Effector memory CD8-positive, alpha-beta T cell (primary cell): ENCODE measurements at places on chromosomes 13 and 19.

GRCh38 chr19:31461814-31462539 is 112.7 kb upstream of the TSHZ3 start:
- H3K27ac ChIP-seq, result no peak overlapping the region
- no peaks in the 10 kb centered on the region for H3K36me3 ChIP-seq
- H3K27me3 ChIP-seq, result peaks cover 10% of the 10 kb centered on the region
- no peaks in the 10 kb centered on the region for H3K4me1 ChIP-seq

DNA sequence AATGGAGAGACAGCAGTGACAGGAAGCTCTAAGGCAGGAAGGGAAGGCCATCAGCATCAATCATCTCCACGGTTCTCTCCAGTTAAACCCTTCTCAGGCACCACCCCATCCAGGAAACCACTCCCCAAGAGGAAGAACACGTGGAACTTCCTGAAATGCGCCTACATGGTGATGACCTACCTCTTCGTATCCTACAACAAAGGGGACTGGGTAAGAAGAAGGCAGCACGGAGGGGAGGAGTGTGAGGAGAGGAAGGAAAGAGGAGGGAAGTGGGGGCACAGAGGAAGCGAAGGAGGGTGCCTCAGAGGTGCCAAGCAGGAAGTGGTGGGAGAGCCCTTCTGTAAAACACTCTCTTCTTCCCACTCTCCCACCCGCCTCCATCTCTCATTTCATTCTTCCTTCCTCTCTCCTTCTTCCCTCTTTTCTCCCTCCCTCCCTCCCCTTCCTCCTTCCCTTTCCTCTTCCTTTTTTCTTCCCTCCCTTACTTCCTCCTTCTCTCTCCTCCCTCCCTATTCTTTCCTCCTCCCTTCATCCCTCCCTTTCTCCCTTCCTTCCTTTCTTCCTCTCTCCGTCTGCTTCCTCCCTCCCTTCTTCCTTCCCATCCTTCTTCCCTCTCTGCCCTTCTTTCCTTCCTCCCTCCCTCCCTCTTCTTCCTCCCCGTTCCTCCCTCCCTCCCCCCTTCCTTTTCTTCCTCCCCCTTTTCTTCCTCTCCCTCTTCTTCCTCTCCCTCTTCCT is 12.6 kb downstream of the ZSCAN5A start:
- H3K4me1 ChIP-seq, result peaks cover 29% of the 10 kb centered on the region
- peak overlapping the region; percentile 85 for H3K27ac ChIP-seq
- H3K36me3 ChIP-seq, result no peaks in the 10 kb centered on the region
- peak overlapping the region; percentile 71 for H3K4me3 ChIP-seq
- no peaks in the 10 kb centered on the region for H3K27me3 ChIP-seq
- DNase-seq, result no peak

DNA sequence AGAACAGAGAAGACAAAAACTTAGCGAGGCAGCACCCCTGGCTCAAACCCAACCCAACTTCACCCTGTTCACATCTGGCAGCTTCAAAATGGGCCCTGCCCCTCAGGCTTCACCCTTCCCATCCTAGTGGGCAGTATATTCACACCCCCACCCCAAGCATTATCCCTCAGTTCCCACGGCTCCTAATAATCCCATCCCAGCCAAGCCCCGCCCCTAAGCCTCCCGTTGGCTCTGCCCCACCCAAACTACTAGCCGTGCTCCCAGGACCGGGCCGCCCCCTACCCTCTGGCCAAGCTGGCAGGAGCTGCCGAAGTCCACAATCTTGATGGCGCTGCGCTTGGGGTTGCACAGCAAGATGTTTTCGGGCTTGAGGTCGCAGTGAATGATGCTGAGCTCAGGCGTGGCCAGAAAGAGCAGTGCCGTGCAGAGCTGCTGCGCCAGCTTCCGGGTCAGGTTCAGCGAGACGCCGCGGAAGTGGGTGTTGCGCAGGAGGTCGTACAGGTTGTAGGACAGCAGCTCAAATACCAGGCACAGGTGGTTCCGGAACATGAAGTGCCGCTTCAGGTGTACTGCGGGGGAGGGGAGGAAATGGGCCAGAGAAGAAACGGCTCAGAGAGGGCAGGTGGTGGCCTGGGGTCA is 5.8 kb downstream of the DYRK1B start:
- H3K27me3 ChIP-seq, result no peaks in the 10 kb centered on the region
- H3K4me3 ChIP-seq, result peak overlapping the region; percentile 55
- H3K36me3 ChIP-seq, result peaks cover 52% of the 10 kb centered on the region
- H3K27ac ChIP-seq, result peak overlapping the region; percentile 94
- peaks cover 33% of the 10 kb centered on the region for H3K4me1 ChIP-seq

- DNase-seq, result peak; percentile 96
- peaks cover 19% of the 10 kb centered on the region for H3K4me1 ChIP-seq
- peak overlapping the region; percentile 99 for H3K27ac ChIP-seq
- no peaks in the 10 kb centered on the region for H3K27me3 ChIP-seq
These were observed 56.2 kb downstream of the USPL1 start for GRCh38 chr13:30673669-30674521.

DNA sequence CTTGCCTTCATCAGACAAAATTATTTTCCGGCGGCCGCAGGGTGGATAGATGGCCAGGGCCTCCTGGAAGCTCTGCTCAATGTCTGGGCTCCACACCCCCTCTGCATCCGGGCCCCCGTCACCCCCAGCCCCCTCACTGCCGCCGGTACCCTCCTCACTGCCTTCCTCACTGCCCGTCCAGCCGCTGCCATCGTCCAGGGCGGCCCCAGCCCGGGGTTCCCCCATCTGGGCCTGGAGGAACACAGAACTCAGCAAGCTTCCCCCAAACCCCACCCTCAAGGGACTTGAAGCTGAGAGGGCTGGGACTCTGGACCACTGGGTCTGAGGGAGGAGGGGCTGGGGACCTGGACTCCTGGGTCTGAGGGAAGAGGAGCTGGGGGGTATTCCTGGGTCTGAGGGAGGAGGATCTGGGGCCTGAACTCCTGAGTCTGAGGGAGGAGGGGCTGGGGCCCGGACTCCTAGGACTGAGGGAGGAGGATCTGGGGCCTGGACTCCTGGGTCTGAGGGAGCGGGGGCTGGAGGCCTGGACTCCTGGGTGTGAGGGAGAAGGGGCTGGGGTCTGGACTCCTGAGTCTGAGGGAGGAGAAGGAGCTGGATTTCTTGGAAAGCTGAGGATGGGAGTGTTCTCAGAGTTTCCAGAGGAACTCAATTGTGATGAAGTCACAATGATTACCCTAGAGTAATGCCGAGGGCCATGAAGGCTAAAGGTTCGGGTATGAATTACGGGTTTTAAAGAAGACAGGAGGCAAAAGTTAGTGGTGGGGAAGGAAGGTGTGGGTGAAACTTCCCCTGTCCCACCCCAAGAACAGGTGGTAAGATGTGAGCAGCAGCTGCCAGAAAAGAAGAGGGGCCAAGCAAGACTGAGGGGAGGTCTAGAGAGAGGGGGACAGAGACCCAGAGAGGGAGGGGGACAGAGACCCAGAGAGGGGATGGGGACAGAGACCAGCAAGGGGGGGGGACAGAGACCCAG is 2.1 kb downstream of the TEAD2 start:
- H3K27ac ChIP-seq, result peak overlapping the region; percentile 22
- H3K36me3 ChIP-seq, result no peaks in the 10 kb centered on the region
- H3K4me3 ChIP-seq, result no peak overlapping the region
- peaks cover 18% of the 10 kb centered on the region for H3K4me1 ChIP-seq

DNA sequence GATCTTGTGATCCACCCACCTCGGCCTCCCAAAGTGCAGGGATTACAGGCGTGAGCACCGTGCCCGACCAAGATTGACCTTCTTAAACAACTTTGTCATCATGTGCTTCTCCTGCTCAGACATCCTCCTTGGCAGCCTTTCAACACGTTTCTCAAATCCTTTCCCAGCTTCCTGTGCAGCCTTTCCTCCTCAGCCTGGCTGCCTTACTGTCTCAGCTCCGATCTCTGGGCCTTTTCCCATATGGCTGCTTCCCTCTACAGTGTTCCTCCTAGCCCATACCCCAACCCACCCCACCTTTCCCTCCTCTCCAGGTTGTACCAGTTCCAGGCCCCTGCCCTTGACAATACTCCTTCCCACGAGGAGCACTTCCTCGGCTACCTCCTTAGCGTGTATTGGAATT is 7.2 kb downstream of the PHF11 start:
- no peak overlapping the region for H3K4me3 ChIP-seq
- peak overlapping the region; percentile 49 for H3K27ac ChIP-seq

DNA sequence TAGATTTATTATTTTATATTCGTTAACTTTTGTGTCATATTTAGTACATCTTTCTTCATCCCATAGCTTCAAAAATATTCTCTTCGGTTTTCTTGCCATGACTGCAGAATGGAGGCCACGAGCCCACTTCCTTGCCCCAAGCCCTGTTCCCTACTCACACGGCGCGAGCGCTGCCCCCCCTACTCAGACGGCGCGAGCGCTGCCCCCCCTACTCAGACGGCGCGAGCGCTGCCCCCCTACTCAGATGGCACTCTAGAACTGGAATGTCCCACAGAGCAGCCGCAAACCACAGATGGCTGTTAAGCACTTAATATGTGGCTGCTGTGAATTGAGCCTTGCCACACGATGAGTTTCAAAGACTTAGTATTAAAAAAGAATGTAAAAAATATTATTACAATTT is 102.2 kb upstream of the PEG3 start:
- no peak overlapping the region for H3K27ac ChIP-seq
- H3K4me1 ChIP-seq, result no peaks in the 10 kb centered on the region
- DNase-seq, result no peak

DNA sequence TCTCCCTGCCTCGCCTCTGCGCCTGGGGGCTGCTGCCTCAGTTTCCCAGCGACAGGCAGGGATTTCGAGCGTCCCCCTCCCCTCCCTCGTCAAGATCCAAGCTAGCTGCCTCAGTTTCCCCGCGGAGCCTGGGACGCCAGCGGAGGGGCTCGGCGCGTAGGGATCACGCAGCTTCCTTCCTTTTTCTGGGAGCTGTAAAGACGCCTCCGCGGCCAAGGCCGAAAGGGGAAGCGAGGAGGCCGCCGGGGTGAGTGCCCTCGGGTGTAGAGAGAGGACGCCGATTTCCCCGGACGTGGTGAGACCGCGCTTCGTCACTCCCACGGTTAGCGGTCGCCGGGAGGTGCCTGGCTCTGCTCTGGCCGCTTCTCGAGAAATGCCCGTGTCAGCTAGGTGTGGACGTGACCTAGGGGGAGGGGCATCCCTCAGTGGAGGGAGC is 722 bp upstream of the ICAM1 start:
- H3K4me3 ChIP-seq, result peak overlapping the region; percentile 89
- H3K4me1 ChIP-seq, result peaks cover 33% of the 10 kb centered on the region
- H3K36me3 ChIP-seq, result peaks cover 50% of the 10 kb centered on the region
- H3K27ac ChIP-seq, result peak overlapping the region; percentile 95

DNA sequence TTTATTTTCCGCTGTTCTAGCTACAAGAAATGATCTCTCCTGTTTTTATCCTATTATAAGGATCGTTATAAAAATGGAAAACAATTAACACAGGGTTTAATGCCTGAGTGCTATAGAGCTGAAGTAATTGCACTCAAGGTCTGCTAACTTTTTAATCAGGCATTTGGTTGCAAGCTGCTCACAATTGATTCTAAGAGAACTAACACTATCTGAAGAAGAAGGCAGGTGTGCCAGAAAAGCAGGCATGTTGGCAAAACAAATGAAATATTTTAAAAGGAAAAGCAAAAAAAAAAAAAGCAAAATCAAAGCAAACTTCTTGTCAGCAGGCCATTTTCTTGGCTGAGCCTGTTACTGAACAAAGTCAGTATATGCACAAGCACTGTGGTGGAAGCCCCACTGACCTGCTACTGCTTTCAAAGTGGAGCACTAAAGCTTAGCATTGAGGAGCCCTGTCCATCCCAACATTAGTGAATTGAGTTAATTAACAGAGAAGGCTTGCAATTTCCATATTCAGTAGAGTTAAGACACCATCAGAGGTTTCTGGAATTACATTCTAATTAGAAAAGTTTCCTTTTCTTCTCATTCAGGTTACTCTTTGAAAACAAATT is 574.2 kb downstream of the PCDH9 start:
- no peak overlapping the region for H3K27ac ChIP-seq
- no peak for DNase-seq
- H3K4me3 ChIP-seq, result no peak overlapping the region
- H3K4me1 ChIP-seq, result no peaks in the 10 kb centered on the region
- H3K27me3 ChIP-seq, result no peaks in the 10 kb centered on the region
- H3K36me3 ChIP-seq, result no peaks in the 10 kb centered on the region

DNA sequence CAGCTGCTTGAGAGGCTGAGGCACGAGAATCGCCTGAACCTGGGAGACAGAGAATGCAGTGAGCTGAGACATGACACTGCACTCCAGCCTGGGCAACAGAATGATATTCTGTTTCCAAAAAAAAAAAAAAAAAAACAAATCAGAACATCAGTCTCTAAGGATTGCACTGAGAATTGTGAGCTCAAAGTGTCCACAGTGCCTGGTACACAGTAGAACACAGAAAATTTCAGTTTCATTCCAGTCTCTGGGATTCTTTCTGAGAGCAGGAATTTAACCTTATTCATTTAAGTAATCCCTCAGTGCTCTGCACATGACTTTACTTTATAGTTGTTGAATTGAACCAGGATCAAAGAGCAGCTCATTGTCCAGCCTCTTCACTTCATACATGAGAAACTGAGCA is 25.9 kb upstream of the GATAD2A start:
- no peaks in the 10 kb centered on the region for H3K4me1 ChIP-seq
- H3K4me3 ChIP-seq, result no peak overlapping the region
- H3K27ac ChIP-seq, result no peak overlapping the region
- H3K36me3 ChIP-seq, result peaks cover 3% of the 10 kb centered on the region
- no peak for DNase-seq

DNA sequence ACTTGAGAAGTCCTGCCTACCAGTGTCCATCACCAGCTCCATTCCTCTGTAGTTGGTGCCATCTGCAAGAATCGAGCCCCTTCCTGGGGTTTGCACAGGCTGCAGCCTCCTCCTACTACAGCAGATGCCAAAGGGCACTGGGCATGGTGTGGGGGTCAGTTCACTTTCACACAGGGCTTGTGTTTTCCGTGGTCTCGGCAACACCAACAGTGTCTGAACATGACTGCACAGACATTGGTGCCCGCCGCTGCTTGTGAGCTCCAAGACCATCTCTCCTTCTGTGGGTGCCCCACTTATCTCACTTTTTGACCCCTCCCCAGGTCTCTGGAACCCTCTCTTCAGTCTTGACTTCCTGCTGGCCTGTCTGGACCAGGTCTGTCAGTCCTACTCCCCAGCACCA is 15.2 kb downstream of the ZNF446 start:
- H3K27me3 ChIP-seq, result no peaks in the 10 kb centered on the region
- peak overlapping the region; percentile 11 for H3K4me3 ChIP-seq
- no peak overlapping the region for H3K27ac ChIP-seq

GRCh38 chr19:534088-534487 is 2.5 kb downstream of the CDC34 start:
- H3K4me3 ChIP-seq, result peak overlapping the region; percentile 83
- peak overlapping the region; percentile 23 for H3K27ac ChIP-seq
- H3K4me1 ChIP-seq, result peaks cover 17% of the 10 kb centered on the region
- H3K27me3 ChIP-seq, result no peaks in the 10 kb centered on the region

DNA sequence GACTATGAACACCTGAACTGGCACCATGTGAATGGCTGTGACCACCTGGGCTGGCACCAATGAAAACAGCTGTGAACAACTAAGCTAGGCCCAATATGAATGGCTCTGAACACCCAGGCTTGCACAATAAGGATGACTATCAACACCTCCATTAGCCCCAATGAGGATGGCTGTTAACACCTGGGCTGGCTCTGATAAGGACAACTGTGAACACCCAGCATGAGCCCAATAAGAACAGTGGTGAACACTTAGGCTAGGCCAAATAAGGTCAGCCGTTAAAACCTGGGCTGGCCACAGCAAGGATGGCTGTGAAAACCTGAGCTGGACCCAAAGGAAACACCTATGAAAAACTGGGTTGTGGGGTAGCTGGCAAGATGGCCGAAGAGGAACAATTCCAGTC is 1163.1 kb downstream of the UQCRFS1 start:
- DNase-seq, result no peak
- H3K36me3 ChIP-seq, result no peaks in the 10 kb centered on the region
- H3K4me1 ChIP-seq, result no peaks in the 10 kb centered on the region
- H3K27me3 ChIP-seq, result no peaks in the 10 kb centered on the region
- no peak overlapping the region for H3K4me3 ChIP-seq

- no peak for DNase-seq
- H3K4me1 ChIP-seq, result peaks cover 46% of the 10 kb centered on the region
- peaks cover 72% of the 10 kb centered on the region for H3K36me3 ChIP-seq
- no peaks in the 10 kb centered on the region for H3K27me3 ChIP-seq
These were observed 924 bp downstream of the RGCC start for GRCh38 chr13:41458187-41458760.
